PC-9 (cell line): ENCODE measurements at places on chromosomes 6 and 20.

DNA sequence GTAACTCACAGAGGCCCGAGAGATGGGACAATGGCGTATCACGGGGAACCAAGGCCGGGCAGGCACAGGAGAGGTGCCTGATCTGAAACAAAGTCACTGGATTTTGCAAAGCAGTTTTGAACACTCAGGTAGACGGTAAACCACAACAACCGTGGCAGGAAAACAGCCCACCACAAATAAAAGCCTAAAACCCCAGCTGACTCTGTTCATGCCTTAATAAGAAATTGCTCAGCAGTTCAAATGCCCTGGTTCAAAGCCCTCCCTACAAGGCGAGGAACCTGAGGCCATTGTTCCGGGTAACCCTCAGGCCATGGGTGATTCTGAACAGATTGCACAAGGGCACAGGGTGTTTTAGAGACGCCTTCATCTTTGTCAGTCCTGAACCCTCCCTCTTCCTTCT, 114.2 kb downstream of the MAP3K7 start:
- DNase-seq, result no peak

DNA sequence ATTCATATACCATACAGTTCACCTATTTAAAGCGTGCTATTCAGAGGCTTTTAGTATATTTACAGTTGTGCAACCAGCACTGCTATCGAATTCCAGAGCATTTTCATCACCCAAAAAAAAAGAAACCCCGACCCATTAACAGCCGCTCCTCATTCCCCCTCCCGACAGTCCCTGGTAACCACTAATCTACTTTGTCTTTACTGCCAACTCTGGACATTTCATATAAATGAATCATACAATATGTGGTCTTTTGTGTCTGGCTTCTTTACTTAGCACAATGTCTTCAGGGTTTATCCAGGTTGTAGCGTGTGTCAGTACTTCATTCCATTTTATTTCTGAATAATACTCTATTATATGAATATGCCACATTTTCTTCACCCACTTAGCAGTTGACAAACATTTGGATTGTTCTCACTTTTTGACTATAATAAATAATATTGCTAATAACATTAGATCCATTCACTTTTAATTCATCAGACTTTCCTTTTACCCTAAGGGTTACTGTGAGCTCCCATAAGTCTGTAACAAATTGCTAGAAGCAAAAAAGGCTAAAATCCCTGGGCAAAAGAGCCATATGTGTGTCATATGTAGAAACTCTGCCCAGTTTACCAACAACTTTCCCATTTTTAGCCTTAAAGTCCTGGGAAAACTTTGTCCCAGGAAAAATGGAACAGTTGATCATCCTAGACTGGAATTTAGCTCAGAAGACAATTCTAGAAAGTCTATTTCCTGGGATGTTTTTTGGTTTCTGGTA, 23.2 kb upstream of the ROS1 start:
- peak; percentile 56 for DNase-seq

DNA sequence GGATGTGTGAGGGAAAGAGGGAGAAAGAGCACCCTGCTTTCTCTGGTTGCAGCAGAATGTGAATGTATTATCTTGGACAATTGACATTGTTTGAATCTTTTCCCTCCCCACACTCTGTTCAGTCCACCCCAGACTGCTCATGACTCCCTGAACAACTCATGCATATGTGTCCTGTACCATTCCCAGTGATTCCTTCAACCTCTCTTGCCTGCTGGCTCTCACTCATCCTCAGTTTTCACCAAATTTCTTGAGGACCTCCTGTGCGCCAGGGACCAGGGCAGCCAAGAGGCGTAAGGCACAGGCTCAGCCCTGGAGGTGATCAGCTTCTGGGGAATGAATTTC, 5.4 kb downstream of the NOX3 start:
- DNase-seq, result no peak

GRCh38 chr6:6751266-6751596, 162.7 kb downstream of the LY86 start:
- no peak for DNase-seq

GRCh38 chr6:141593311-141593710, 539.4 kb upstream of the GJE1 start:
- no peak for DNase-seq

DNA sequence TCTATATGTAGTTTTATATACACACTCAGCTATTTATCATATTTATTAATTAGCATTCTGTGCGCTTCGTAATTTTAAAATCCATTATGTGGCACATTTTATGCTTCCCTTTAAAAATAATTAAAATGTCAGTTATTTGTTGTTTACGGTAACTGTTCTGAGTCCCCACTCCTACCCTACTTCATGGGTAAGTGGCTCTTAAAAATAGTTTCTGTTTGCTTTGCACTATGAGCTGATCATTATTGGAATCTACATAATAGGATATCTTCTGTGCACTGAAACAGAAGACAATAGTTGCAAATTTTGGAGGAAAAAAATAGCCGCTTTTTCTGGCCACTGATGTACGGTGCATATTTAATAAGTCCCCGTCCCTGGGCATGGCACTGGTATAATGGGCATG, 25.2 kb downstream of the LCA5 start:
- DNase-seq, result no peak

- DNase-seq, result no peak
Observed at GRCh38 chr6:29294499-29294914, 7.0 kb upstream of the OR14J1 start.

DNA sequence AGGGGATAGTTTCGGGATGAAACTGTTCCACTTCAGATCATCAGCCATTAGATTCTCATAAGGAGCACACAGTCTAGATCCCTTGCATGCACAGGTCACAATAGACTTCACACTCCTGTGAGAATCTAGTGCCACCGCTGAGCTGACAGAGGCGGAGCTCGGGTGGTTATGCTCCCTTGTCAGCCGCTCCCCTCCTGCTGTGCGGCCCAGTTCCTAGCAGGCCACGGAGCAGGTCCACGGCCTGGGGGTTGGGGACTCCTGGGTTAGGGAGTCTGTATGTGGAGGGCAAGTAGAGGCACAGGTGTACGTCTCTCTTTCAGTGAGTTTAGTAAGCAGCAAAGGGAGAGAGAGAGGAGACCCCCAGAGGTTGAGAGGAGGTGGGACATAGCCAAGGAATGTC, 30.5 kb upstream of the MDFI start:
- no peak for DNase-seq

DNA sequence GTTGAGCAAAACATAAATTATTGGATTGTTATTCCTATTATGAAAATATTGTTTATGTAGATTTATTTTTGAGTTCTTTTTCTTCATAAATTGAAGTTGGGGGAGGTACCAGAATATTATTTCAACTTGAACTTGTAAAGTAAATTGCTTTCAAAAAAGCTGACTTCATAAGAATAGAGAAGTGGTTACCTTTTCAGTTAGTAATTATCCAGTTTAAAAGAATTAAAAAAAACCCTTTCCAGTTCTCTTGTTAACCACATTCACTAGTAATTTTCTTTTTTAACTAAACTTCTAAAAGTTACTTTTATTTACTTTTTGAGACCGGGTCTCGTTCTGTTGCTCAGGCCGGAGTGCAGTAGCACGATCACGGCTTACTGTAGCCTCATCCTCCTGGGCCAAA, 124.3 kb downstream of the CDKAL1 start:
- DNase-seq, result no peak

DNA sequence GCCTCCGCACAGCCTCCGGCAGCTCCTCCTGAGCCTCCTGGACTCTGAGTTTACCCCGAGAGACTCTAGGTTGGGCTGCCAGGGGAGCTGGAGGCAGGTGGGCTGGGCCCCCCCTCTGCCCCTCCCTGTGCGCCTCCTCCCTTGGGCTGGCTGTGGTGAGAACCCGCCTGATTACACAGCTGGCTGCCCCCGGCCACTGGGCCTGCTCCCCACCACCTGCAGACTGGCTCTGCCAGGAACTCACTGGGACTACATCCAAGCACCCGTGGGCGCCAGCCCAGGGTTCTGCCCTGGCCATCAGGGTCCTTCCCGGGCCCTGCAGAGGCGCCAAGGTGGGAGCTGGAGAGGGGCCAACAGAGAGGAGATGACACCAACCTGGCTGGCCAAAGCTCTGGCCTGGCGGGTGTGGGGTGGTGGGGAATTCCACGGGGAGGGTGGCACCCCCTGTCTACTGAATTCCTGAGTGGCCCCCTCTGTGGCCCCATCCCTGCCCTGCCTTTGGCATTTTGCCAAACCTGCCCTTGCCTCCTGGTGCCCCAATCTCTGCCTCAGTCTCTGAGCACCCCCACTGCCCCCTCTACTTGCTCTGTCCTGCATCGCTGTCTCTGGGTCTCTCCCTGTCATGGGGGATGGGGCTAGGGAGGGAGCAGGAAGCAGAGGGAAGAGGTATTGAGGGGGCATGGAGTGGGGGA, 21.9 kb upstream of the CDH22 start:
- DNase-seq, result no peak

- DNase-seq, result no peak
Observed at GRCh38 chr20:29301624-29302259, 1955.7 kb upstream of the DEFB115 start.

DNA sequence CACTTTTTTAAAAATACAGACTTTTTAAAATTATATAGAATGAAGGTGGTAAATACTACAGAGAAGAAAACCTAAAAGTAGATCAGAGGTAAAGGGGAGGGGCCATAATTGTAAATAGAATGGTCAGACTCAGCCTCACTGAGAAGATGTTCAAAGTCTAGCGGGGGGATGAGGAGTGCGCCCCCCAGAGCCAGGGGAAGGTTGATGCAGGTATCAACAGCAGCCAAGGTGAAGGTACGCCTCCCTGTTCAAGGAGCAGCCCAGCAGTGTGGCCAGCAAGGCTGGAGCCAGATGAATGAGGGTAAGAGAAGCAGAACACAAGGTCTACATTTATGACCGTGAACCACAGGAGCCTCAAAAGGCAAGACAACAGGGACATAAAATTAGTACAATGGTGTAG, 204.1 kb downstream of the PTPRT start:
- DNase-seq, result no peak

DNA sequence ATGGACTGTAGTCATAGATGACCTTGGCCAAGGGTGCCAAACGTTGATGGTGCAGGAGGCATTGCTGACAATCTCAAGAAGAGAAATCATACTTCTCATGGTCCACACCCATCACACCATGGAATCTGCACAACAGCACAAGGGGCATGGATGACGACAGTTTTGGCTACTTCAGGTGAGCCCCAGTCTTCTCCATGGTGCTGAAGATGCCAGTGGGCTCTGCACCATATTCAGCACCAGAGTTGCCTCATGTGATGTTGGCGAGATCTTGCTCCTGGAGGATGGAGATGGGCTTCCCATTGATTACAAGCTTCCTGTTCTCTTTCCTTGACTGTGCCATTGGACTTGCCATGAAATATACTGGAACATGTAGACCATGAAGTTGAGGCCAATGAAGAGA, 188.9 kb downstream of the NRN1 start:
- no peak for DNase-seq

DNA sequence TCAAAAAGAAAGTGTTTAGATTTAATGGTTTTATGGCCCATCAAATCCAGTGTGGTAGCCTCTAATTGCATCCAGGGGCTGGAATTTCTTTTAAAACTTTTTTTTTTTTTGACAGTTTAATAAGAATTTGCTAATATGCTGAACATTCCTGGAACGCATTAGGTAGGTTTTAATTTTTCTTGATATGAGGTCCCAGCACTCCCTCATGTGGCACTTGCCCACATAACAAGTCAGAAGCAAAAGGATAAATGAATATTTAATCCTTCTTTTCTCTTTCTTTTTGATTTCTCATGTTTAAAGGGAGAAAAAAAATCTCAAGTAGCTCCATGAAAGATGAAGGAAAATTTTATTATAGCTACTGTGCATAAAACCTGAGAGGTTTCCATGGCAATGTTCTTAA, 13.5 kb downstream of the HAO1 start:
- no peak for DNase-seq

DNA sequence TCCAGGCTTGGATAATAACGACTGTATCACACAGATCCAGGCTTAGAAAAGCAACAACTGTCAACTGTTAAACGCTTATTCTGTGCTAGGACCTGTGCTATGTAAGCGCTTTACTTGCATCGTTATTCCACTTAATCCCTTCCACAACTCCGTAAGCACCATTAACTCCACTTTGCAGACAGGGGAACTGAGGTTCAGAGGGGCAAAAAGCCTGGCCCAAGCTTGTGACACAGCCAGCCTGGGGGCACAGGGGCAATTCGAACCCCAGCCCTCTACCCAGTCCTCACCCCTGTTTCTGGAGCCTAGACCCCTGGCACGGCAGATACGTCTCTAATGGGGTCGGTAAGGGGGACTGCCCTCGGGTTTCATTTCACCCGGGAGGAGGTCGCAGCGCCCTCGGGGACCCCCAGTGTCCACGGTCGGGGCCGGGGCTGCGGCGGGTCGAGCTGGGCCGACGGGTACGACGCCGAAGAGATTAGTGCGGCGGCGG, 411 bp downstream of the DSN1 start:
- no peak for DNase-seq

- no peak for DNase-seq
Observed at GRCh38 chr6:167927246-167927645, 70.2 kb upstream of the KIF25 start.

DNA sequence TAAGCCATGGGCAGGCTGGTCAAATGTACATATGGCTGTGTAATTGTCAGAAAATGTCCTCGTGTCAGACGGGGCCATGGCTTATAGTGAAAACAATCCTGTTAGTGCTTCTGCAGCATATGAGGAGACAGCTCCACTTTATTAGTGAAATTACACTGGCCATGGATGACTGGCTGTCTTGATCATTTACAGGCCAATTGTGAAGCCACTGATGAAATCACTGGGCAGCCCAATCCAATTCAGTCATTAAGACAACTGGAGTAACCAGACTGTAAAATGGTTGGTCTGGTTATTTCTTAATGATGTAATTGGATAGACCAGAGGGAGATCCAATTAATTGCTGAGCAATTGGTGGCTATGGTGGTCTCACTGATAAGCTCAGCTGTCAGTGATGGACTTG, 749.5 kb downstream of the KIF16B start:
- no peak for DNase-seq

- DNase-seq, result no peak
Observed at GRCh38 chr6:125132058-125132457, 21.5 kb upstream of the TPD52L1 start.

- DNase-seq, result no peak
Observed at GRCh38 chr6:135850882-135851281, 619 bp upstream of the PDE7B start.
